AML-193 (cell line): ENCODE measurements at places on chromosomes 6 and 20.
A peak's percentile ranks its signal among the peaks of the same experiment; 100 is the strongest.

GRCh38 chr20:57265336-57265996 lies 975 bp downstream of the BMP7 start:
- no peak for DNase-seq

GRCh38 chr6:144219056-144219685 lies 66.0 kb upstream of the UTRN start:
- peak; percentile 93 for DNase-seq

DNA sequence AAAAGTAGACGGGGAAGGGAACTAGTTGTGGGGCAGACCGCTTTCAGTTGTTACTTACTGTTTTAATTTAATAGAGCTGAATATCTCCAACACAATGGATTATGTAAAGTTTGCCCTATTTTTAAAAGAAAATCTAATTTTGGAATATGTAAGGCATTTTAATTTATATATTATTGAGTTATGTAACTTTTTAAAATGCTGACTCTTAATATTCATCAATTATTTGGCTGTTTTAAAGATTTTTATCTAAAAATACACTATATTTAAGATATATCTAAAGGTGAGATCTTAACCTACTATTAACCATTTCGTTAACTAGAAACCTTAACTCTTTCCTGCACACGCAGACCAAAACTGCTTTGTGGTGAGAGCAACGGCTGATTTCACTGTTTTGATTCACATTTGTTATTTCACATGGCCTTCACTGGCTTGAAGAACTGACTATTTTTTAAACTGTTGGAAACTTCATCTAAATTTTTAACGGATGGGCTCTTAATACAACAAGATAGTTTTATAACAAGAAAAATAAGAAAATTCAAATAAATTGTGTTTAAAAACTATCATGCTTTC lies 87.9 kb downstream of the HUS1B start:
- no peak for DNase-seq

- DNase-seq: peak; percentile 37
Observed at GRCh38 chr6:107108201-107108890, 7.0 kb downstream of the BEND3 start.

GRCh38 chr20:46827718-46828458 lies 66.8 kb upstream of the EYA2 start:
- DNase-seq: no peak

DNA sequence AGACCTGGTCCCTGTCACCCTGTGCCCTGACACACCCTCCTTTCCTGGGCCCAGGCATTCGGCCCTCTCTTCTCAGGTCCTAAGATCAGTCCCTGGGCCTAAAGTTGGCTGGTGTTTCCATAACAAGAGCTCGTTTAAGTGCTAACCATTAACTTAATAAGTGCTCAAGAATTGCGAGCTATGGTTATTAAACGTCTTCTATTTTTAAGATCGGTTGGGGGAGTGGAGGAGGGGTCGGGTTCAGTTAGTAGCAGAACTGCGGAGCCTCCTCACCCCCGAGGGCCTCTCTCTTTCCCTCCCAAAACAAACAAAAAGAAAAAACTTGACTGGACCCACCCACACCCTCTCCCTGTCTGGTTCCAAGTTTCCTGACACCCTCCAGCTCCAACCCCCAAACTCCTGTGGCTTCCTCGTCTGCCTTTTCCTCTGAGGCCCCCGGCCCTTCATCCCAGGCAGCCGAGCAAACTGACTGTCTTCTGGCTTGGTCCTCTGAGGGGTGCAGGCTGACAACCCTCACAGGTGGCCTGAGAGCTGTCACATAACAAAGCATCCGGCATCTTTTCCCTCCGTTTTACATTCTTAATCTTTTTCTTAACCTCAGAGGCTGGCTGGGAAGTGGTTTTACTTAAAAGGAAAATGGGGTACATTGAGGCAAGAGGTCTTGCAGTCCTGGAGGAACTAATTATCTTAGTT lies 2.0 kb downstream of the STK35 start:
- DNase-seq: no peak

GRCh38 chr6:31356216-31356945 lies 598 bp downstream of the HLA-B start:
- DNase-seq: peak; percentile 26

DNA sequence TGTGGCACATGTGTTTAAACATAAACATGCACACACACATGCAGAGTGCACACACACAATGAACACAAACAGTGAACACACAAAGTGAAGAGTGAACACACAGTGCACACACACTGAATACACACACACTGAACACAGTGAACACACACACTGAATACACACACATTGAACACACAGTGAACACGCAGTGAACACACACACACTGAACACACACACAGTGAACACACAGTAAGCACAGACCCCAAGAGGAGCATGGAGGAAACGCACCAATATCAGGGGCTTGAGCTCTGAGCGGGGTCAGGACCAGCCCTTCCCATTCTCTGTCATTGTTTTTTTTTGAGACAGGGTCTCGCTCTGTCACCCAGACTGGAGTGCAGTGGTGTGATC lies 17.1 kb upstream of the HELZ2 start:
- DNase-seq: no peak
